M059J (cell line): ENCODE measurements at places on chromosomes 13 and 19. TPM values are rescaled to one million over a fixed set of nuclear protein-coding genes. Genes with fewer than 3 reads are reported as not detected.

The ZNF728 gene
- total RNA-seq, result not detected in 2 replicates

The EPS8L1 gene
- 1.7 and 2.5 TPM in 2 replicates for total RNA-seq

The KLK2 gene
- total RNA-seq, result not detected in 2 replicates

The NLRP9 gene
- total RNA-seq, result not detected in 2 replicates

The AMER2 gene
- not detected in 2 replicates for total RNA-seq

The BRME1 gene
- 2.3 and 3.2 TPM in 2 replicates for total RNA-seq

The CEACAM7 gene
- total RNA-seq, result not detected in 2 replicates

The TCF3 gene
- 38.1 and 90.7 TPM in 2 replicates for total RNA-seq

The NLRP5 gene
- not detected in 2 replicates for total RNA-seq
